Stimulated activated CD8-positive, alpha-beta memory T cell treated with anti-CD3 and anti-CD28 coated beads, Interleukin-4, amount 100 ng/mL, for 1 hour (primary cell): ENCODE measurements at places on chromosomes 7 and 10.

GRCh38 chr10:120688928-120689327 lies 162.2 kb upstream of the WDR11 start:
- no peak for DNase-seq

- DNase-seq: no peak
Measured at GRCh38 chr7:130732980-130733930, 752 bp downstream of the KLF14 start.

DNA sequence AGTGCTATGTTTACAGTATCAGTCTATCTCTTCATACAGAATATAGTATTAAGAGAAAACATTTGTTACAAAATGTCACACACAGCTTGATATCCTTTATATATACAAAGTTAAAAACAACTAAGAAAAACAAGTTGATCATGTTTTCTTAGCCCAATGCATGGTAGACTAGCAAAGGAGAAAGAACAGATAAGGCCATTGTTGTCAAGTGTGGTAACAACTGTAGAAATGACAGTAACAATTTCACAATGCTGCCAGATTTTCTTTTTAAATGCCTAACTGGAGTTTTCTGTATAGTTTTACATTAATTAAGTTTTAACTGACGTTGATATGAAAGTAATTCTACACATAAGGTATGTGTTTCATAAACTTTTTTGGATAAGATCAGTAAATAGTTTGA lies 65.8 kb downstream of the TFEC start:
- no peak for DNase-seq

DNA sequence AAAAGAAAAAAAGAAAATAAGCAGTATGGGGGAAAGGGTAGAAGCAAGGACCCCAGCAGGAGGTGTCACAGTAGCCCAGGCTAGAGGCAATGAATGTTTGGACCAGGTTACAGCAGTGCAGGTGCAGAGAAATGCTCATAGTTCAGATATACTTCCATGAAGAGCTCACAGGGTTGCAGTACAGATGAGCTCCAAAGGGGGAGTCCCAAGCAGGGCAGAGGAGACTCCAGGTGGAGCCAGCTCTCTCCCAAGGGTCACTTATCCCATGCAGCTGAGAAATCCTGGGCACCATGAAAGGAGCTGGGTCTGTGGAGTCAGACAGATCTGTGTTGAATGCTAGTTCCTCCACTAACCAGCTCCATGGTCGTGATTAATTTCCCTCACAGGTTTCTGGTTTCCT lies 174.9 kb downstream of the C7orf25 start:
- DNase-seq: no peak

GRCh38 chr7:121228779-121229178 lies 100.0 kb upstream of the WNT16 start:
- no peak for DNase-seq

DNA sequence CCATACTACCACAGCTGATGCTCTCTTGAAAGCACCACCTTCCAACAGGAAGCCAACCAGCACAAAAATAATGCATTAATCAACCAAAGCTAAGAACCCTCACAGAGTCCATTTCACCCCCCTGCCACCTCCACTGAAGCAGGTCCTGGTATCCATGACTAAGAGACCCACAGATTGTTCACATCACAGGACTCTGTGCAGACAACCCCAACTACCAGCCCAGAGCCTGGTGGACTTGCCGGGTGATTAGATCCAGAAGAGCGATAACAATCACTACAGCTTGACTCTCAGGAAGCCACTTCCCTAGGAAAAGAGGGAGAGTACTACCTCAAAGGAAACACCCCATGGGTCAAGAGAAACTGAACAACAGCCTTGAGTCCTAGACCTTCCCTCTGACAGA lies 528.1 kb downstream of the KIF20B start:
- no peak for DNase-seq

- no peak for DNase-seq
Measured at GRCh38 chr10:61791216-61791615, 110.3 kb upstream of the ARID5B start.

DNA sequence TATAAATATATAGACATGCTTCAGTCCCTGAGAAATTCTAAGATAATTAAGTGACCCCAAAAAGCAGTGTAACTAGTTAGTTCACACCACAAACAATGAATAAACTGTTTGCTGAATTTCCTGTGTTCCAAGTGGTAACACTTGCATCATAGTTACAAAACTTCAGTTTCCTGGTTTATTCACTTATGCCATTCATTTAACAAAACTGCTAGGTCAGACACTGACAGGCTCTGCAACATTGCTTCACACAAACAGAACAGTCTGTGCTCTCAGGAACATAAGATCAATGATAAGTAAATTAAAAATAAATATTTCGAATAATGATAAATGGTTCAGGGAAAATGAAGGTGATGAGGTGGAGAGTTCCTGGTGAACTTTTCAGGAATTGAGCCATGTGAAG lies 133.3 kb upstream of the NAMPT start:
- DNase-seq: no peak

- DNase-seq: no peak
Measured at GRCh38 chr7:94697035-94697974, 41.4 kb upstream of the SGCE start.

GRCh38 chr10:79268161-79268601 lies 79.1 kb upstream of the PPIF start:
- no peak for DNase-seq

DNA sequence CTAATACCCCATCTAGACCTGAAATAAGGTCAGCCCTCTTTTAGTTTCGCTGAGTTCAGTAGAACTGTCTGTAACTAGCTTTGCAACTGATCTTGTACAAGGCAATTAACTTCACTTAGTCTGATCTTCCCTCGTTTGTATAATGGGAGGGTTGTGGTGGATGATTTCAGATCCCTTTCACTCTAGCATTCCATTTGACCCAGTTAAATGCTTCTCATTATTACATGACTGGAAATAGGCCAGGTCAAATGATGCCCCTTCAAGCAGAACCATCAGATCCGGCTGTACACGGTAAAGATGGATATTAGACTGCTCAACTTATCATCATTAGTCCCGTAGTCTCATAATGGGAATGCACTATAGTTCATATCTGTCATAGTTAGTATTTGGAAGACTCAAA lies 1009.0 kb downstream of the LRMDA start:
- DNase-seq: no peak

DNA sequence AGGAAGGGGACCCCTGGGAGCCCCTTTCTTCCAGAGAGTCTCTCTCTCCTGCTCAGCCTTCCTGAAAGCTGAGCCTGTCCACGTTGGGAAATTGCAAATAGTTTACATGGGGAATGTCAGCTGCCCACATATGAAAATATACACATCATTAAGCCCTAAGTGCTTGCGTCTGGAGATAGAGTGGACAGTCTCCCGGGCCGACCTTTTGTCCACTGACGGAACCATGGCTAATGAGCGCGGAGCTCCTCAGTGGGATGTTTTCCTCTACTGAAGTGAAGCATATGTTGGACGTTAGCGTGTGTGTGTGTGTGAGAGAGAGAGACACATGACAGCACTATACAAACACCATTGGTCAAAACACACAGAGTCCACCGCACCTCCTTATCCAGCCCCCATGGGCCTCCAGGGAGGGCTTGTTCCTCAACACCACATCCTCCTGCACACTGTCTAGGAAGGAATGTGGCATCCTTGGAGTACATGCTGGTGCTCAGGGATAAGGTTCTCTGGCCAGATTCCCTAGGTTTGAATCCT lies 128.4 kb downstream of the RGS10 start:
- DNase-seq: no peak

DNA sequence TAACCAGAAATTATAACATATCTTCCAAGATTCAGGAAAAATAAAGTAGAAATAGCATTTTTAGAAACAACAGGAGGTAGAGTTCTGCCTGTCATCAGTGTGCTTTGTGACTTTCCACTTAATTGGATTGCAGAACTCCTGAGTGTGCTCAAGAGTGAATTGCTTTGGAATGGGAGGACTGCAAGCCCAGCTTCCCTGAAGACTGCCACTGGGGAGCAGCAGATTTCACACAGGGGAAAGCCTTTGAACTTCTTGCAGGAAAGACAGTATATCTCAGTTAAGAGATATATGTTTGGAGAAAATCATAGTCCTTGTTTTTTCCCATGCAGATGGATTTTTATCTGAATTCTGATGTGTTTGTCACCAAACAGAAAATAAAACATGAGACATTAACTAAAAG lies 124.5 kb downstream of the TMEM168 start:
- DNase-seq: no peak

- no peak for DNase-seq
Measured at GRCh38 chr7:40972426-40972825, 730.5 kb downstream of the INHBA start.

DNA sequence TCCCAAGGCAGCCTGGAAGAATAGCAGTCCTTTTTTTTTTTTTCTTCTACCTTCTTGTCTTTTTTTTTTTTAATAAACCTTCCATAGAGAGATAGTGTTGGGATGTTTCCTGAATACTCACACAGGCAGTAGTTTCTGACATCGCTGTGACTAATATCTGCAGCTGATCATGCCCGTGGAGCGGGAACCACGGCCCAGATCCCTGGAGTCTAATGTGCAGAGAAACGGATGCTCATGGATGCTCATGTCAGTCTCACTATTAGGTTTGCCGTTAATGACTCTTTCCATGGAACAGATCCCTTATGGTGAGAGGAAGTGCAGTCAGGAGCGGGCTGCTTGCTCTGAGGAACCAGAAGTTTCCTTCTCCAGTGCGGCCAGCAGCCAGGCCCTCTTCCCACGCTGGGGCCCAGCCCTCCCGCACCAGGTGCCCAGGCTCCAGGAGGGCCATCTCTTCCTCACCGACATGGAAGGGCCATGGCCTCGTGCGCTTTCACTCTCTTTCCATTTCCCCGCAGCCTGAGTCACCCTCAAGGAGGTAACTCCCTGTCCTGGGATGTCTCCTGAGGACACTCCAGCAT lies 132.5 kb downstream of the WDR37 start:
- DNase-seq: no peak

- DNase-seq: no peak
Measured at GRCh38 chr7:25287291-25287690, 59.0 kb upstream of the NPVF start.

DNA sequence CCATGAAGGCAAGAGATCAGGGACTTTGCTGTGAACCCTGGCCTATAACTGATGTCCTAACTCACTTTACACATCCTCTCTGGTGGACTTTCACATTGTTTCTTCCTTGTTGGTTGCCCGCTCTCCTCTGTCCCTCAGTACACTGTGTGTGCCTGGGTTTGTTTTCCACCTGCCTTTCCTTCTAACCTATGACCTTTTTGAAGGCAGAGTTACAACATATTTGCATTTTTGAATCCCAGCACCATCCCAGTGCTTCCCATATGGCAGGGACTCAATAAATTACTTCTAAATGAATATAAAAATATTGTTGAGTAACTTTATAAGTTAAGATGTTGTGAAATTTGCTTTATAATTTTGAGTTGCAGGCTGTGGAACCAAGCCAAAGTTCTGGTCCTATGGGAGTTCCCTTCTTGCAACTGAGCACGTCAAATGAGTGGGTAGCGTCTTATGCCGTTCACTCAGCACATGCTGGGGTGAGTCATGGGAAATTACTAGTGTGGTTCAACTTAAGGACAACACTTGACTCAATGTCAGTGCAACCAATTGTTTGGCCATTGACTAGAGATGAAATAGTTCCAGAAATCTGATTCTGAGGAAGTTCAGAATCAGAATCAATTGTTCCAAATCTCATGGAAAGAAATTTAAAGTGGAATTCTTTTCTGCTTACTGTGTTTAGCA lies 250.9 kb downstream of the TWIST1 start:
- DNase-seq: no peak

GRCh38 chr10:79947083-79947415 lies 1.9 kb downstream of the SFTPD start:
- DNase-seq: no peak

- DNase-seq: no peak
Measured at GRCh38 chr10:67861750-67862432, 22.6 kb upstream of the SIRT1 start.

- no peak for DNase-seq
Measured at GRCh38 chr10:89351780-89352597, 24.2 kb downstream of the IFIT3 start.

DNA sequence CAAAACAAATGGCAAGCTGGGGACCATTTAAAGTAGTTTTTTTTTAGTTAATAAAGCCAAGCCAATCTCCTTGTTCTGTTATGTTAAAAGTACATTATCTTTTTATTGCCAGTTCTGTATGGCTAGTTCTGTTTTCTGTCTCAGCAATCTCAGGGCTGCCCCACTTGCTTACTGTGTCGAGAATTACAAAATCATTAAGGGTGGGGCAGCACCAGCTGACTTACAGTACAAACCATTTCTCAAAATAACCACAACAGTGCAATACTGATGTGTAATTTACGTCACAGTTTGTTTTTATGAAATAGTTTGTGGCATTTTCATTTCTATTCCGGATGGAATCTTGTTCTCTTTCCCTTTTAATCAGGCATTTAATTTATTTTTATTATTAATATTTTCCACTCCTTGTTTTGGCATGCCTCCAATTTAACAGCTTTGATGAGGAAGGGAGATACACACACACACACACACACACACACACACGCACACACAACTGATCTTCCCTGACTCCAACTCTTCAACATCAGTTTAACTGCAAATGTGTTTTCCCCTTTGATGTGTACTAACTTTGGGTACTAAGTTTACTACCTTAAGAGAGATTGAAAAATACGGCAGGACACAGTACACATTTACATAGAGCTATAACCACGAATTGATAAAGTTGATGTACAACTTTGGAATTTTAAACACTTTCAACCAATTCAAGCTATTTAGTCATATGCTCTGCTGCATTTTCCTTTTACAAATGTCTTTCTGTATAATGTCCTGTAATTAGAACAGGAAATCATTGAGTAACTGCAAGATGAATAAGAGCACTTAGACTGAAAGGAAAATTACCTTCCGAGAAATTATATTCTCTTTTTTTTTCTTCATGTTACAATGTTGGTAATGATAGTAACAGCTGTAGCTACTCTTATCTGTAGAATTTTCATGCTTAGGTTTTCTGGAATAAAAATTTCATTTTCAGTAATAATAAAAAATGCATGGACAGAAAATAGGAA lies 91.5 kb downstream of the ARID5B start:
- no peak for DNase-seq

GRCh38 chr10:77380191-77380590 lies 257.4 kb downstream of the KCNMA1 start:
- no peak for DNase-seq

DNA sequence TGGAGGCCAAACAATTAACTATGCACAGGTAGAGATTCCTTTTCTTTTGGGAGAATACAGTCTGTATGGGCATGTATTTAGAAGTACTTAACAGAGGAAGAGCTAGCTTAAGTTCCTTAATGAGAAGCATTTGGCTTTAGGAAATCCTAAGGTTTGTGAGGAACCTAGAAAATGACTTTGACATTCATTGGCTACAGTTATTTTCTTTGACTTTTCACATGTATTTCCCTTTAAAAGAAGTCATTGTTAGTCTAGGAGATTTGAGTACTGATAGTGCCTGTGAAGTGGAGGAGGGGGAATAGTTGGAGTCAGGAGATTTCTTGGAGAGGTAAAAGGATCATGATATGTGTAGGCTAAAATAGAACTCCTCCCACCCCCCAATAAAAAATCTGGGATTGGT lies 3.6 kb downstream of the HELLS start:
- DNase-seq: no peak

DNA sequence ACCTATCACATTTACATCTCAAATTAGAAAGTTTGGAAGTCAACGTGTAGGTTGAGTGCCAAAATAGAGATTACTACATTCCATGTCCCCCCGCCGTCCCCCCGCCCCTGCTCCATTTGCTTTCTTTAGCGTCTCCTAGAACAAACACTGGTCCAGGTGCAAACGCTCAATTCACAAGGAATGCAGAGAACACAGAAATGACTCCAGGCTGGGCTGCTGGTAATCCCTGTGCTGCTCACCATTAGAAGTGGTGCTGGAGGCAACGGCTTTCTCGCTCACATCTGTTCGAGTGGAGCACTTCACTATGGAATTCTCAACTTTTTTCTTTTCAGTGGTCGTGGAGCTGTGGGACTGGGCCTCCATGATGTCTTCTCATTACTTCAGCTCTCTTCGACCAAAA lies 14.1 kb downstream of the GLI3 start:
- no peak for DNase-seq
